ENCODE measurements at places on chromosomes 2 and 18.

GRCh38 chr18:13288509-13289133 lies 70.1 kb downstream of the LDLRAD4 start:
- DNase-seq: no peak

GRCh38 chr18:57080479-57080878 lies 66.4 kb upstream of the BOD1L2 start:
- DNase-seq: no peak

DNA sequence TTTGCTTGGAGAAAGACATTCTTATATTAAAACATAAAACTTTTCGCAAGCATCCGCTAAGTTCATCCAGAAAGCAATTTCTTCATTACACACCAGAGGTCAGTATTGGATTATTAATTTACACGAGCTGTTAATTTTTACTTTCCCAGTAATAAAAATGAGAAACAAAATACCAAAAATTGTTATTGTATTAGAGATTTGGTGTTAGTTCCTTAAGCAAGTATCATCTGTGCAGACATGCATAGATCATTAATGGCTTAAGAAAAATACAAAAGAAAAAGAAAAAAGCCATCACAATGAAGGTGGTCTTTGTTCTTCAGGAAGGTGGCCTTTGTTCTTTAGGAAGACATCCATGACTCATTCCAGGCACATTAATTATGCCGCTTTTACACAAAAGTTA lies 53.6 kb upstream of the HNMT start:
- no peak for DNase-seq

- DNase-seq: no peak
Measured at GRCh38 chr2:108588070-108588668, 53.9 kb downstream of the LIMS1 start.

GRCh38 chr2:144833075-144833637 lies 313.2 kb upstream of the ZEB2 start:
- DNase-seq: no peak

DNA sequence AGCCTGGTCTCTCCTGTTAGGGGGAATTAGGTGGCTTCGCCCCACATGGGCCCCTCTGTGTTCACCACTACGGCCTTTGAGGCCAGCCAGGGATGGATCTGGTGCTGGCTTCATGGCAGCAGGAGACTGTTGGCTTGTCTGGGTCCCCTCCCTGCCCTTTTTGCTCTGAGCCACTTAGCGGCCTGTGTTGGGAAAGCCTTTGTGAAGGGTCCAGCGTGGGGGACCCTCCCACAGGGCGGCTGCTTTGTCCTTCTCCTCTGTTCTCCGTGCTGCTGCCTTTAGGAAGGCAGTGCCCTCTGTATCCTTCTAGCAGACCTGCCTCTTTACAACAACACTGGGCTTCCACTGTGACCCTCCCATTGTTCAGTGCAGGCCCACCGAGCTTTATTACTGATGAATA lies 118.4 kb downstream of the TSN start:
- no peak for DNase-seq

GRCh38 chr2:80058562-80058961 lies 246.0 kb downstream of the LRRTM1 start:
- DNase-seq: no peak

DNA sequence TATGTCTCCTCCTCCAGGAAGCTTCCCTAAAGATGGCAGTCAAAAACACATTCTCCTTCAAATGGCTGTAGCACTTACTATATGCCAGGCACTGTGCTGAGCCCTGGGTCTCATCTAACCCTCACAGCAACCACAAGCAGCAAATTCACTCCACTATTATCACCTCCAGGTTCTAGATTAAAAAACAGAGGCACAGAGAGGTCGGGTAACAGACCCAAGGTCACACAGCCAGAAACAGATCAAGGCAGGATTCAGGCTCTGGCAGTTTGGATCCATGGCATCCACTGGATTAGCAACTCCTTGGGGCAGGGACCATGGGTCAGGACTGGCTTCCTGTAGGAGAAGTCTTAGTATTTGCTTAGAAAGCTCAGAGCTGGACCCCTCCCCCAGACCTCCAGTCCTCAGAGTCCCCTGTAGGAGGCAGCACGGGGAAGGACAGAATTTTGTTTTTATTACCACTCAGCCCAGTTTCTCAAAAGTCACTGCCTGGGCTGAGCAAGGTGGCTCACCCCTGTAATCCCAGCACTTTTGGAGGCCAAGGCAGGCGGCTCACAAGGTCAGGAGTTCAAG lies 34.4 kb downstream of the ZFP36L2 start:
- DNase-seq: no peak

DNA sequence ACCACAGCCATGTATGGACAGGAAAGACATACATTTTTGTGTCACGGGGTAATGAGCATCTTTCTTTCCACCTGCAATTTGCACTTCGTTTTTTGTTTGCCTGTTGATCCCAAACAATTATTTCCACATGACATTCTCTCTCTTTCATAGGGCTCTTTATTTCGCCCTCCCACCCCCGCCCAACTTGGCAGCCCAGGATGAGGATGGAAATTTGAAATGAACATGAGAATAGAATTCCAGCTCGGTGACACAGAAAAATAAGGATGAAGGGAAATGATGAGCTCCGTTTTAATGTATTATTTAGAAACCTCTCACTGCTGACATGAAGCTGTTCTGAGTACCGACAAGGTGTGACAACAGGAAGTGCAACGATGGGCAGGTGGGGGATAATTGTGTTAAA lies 443.3 kb downstream of the SOCS6 start:
- DNase-seq: no peak

DNA sequence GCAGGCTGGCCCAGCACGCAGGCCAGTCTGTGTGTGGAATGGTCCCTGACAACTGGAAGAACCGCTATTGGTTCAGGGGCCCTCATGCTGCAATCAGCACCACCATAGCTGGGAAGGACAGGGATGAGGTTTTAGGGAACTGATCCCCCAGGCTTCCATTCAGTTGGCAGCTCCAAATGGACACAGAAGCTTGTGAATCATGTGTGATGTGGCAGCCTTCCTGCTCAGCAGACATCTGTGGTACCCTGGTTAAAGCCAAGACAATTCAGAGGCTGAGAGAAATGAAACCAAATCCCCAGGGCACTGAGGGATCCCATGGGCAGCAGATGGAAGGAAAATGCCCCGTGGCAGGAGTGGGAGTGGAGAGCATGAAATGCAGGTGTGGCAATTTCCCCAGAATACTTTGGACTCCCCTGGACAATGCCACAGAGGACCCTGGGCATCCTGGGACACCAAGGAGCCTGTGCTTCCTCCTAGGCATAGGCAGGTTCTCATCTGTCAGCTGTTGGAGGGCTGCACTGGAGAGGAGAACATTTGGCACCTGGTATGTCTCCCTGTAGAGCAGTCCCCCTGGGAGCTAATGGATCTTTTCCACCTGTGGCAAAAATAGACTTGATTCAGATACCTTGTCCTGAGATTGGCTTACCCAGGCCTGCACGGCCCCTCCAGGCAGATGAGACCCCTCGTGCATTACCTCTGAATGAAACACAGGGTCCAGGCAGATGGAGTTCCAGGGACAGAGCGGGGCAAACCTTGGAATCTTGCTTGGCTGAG lies 162.2 kb upstream of the BCL2L11 start:
- DNase-seq: no peak

DNA sequence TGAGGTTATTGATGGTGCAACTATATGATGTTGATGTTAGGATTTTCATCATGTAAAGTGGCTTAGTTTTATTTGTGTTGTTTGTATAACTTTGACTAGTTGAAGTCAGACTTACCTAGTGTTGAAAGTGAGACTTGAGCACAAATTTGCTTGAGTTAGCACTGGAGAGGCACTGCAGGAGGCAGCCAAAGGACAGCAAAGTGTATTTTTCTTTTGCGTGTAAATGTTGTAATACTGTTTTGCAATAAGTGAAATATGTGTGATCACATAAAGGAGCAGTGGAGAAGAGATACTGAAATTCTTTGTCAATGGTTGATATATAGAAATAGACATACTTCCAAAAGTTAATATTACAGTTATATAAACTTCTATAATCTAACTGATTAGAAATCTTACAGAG lies 332.0 kb upstream of the RAB12 start:
- no peak for DNase-seq

DNA sequence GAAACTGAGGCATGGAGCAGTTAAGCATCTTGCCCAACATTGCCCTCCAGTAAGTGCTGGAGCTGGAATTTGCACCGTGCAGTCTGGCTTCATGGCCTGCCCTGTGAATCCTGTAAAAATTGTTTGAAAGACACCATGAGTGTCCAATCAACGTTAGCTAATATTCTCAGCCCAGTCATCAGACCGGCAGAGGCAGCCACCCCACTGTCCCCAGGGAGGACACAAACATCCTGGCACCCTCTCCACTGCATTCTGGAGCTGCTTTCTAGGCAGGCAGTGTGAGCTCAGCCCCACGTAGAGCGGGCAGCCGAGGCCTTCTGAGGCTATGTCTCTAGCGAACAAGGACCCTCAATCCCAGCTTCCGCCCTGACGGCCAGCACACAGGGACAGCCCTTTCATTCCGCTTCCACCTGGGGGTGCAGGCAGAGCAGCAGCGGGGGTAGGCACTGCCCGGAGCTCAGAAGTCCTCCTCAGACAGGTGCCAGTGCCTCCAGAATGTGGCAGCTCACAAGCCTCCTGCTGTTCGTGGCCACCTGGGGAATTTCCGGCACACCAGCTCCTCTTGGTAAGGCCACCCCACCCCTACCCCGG lies 1.3 kb downstream of the PROC start:
- no peak for DNase-seq

DNA sequence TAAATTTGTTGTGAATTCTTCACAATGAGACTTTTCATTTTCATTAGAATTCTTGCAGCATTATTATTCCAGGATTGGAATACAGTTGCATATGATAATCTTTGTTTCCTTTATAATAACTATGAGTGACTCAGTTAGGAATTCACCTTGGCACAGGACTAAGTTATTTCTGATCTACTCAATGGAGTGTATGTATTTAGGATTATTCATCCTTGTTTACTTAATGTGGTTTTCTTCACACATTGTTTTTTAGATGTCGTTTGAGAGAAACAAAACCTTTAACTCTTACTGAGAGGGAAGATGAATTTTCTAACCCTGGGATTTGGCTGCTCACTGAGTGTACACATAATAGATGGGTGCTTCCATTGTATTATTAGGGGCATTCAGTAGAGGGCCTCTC lies 970.1 kb downstream of the DPP10 start:
- no peak for DNase-seq

DNA sequence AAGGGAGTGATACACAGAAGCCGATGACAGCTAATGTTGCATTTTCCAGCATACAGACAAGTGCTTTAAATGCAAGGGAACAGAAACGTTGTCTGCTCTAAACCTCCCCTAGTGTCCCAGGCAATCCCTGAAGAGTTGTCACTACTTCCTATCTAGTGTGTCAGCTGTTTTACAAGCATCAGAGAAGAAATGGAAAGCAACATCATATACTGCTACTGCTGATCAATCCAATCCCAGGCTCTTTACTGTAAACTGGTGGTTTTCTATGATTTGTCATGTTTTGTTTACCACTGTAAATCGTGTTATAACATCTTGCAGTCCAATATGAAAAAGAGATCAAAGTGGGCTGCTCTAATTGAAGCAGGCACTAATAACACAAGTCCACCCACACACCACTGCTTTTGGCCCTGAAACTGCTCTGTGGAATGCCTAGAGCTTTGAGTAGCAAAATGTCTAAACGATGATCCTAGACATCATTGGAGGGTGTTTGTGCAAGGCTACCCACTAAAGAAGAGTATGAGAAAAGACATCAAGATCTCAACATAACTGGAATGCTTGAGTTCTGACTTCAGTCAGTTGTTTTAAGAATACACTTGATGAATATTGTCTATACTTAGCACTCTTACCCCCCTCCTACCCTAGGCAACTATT lies 18.1 kb upstream of the ROCK1 start:
- DNase-seq: no peak

- DNase-seq: no peak
Measured at GRCh38 chr2:15410884-15411283, 150.2 kb downstream of the NBAS start.

- no peak for DNase-seq
Measured at GRCh38 chr2:166665991-166666940, 172.2 kb upstream of the SCN7A start.

- no peak for DNase-seq
Measured at GRCh38 chr2:77470096-77470495, 52.1 kb downstream of the LRRTM4 start.

DNA sequence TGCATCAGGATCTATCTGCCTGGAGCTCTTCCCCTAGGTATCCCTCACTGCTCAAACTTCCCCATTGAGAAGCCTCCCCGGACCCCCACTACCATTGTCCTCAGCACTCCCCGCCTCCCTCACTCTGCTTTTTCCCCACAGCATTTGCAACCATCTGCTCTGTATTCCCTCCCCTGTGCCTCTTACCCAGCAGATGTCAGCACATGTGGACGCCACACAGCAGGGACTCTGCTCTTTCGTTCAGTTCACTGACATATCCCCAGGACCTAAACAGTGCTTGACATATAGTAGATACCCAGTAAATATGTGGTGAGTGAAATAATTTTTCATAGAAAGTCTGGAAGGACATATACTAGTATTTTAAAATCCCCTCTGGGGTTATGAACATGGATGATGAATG lies 101.1 kb downstream of the TMEM247 start:
- DNase-seq: no peak

- no peak for DNase-seq
Measured at GRCh38 chr18:57649556-57650500, 28.2 kb upstream of the NARS1 start.

DNA sequence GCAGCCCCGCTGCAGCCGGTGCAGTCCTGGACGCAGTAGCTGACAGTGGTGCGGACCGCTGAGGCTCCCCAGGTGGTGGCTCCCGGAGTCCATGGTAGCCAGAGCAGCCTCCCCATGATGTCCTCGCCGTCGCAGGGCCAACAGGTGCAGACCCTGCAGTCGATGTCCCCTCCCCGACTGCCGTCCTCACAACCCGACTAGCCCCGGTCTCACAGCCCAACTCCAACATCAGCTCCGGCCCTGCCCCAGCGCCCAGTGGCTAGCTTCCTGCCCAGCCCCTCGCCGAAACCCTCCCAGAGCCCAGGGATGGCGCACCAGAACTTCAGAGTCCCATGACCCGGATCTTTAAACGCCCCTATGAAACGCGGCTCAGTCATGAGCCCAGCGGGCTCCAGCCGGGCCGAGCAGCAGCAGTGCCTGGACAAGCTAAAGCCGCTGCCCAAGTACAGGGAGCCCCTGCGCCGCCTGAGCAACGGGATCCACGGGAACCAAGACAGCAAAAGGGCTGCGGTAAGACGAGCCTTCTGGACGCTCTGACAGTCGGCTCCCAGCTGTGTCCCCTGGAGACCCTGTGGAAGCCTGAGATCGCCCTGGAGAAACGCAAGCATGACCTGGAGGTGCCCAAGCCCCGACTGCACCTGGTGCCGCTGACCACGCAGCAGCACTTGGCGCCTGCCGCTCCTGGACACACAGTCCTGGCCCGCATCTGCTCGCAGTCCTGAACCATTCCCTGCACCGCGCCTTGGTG lies 53.8 kb upstream of the TUBA3E start:
- no peak for DNase-seq

- peak; percentile 76 for DNase-seq
Measured at GRCh38 chr2:218896501-218897393, 16.1 kb downstream of the WNT10A start.
